Endodermal cell (in vitro differentiated cells): ENCODE measurements at places on chromosomes 13 and 19.

GRCh38 chr13:33497146-33497845 lies 211.7 kb upstream of the STARD13 start:
- no peak for DNase-seq

DNA sequence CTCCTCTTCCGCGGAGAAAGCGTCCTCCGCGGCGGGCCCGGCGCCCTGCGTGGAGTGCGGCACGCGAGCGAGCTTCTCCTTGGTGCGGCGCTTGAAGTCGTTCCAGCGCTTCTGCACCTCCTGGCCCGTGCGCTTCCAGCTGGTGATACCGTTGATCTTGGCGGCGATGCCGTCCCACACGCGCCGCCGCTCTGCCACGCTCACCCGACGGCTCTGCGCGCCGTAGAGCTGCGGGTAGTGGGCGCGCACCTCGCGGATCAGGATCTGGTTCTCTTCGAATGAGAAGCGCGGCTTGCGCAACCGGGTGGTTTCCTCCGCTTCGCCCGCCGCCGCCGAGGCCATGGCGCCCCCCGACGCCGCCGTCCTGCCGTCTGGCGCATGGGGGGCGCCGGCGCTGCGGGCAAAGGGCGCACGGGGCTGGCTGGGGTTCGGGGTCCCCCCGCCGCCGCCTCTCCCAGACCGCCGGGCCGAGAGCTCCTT lies 941 bp downstream of the MYPOP start:
- DNase-seq, result peak; percentile 73

DNA sequence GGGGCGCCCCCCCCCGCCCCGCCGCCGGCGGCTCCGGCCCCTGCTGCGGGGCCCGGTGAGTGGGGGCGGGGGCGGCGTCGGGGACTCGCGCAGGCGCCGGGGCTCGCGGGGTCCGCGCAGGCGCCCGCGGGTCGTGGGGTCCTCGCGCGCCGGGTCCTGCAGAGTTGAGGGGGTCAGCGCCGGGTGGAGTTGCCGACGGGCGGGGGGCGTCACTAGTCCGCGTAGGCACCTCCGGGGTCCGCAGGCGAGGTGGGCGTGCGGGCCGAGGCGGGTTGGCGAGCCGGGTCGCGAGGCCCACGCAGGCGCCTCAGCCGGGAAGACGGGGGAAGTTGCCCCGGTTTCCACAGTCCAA lies 365 bp downstream of the PPP6R1 start:
- DNase-seq, result no peak

DNA sequence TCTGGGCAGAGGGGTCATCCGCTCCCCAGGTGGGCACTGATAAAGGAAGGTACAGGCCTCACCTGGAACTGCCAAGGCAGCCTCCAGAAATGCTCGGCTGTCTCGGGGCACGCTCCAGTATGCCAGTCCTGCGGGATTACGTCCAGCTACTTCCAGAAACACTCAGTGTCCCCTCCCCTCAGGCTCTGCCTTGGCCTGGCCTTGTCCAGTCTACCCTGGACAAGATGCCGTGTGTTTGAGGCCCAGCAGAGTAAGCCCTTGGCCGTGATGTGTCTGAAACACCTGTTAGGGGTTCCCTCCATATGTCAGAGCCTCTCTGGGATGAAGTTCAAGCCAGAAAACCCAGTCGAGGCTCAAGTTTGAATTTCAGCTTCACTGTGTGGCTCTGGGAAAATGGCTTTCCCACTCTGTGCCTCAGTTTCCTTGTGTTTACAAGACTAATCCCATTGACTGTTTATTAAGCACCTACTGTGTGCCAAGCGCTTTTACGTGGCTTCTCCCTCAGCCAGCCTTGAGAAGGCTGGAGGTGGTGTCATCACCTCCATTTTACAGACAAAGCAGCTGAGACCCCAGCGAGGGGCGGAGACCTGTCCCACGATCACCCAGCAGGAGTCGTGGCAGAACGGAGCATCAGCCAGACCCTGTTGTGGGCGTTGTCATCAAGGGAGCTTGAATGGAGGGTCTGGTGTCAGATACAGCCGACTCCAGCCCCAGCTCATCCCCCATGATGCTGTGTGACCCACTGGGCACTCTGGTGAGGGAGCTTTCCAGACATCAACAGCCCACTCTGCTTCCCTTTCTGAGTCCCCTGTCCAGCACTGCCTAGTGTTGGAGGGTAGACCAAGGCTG lies 2.0 kb upstream of the PIK3R2 start:
- no peak for DNase-seq

GRCh38 chr13:31556376-31556775 lies 182.9 kb upstream of the RXFP2 start:
- no peak for DNase-seq

DNA sequence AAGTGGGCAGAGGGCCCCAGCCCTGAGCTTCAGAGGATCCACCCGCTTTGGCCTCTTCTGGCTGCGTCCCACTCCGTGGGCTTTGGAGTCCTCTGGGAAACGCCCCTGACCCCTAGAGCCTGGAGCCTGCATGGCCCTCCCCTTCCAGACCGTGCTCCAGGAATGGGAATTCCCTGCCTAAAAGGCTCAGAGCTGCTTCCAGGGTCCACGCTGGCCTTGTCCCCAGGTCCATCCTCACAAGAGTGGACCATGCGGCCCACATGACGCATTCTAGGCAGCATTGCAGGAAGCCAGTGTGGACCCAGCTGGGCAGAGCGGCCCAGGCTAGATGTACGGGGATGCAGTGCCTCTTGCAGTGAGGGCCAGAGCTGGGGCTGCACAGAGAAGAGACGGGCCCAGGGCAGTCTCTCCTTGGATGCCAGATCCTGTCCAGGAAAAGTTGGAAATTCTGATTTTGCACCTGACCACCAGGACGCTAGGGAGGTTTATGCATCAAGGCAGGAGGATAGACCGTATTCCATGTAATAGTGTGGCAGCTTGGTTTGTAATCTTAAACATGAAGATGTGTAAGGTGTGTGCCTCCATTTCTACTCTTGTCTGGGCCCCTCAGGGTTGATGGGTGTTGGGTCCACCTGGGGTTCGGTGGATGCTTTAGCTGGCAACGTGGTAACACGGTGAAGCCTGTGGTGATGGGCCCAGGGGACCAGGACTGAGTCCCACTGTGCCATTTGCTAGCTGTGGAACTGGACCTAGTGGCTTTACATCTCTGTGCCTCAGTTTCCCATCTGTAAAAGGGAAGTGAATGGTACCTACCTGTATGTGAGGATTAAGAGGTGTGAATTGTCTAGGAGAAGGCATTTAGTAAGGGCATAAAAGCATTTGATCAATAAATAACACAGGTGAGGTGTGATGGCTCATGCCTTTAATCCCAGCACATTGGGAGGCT lies 14.8 kb upstream of the FXYD3 start:
- DNase-seq, result no peak

- DNase-seq, result peak; percentile 58
Observed at GRCh38 chr13:96984051-96984508, 10.2 kb downstream of the OXGR1 start.

GRCh38 chr19:42017040-42017439 lies 23.0 kb upstream of the ATP1A3 start:
- no peak for DNase-seq

DNA sequence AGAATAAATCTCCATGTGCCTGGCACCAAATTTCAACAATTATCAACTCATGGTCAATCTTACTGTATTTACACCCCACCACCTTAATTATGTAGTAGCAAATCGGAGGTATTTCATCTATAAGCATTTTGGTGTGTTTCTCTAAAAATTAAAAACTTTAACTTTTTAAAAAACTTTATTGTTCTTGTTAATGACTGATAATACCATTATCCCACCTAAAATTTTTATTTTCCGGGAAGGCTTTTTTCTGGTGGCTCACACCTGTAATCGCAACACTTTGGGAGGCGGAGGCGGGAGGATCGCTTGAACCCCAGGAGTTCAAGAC lies 453 bp upstream of the PDCD2L start:
- no peak for DNase-seq

DNA sequence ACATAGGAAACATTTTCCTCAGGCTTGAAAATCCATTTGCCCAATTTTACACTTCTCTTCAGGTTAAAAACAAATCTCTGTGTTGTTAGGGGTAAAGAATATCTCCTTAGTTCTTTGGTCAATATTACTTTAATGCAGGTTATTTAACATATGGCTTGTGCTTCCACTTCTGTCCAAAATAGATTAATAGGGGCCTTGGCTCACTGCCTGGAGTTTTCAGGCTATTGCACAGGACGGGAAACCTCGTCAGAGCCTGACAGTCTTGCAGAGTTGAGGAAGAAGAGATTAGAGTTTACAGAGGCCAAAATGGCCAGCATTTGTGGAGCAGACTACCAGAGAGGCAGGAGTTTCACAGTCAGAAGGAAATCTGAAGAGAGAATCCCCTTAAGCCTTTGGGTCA lies 863.9 kb upstream of the GPC6 start:
- no peak for DNase-seq

GRCh38 chr19:30667746-30668145 lies 295.6 kb downstream of the ZNF536 start:
- DNase-seq, result peak; percentile 14
